NK-92 treated with Interleukin-12 subunit alpha and Interleukin-12 subunit beta, amount 100 ng/mL, for 24 hours (cell line): ENCODE measurements at places on chromosomes 5 and 9.
A peak's percentile ranks its signal among the peaks of the same experiment; 100 is the strongest.

DNA sequence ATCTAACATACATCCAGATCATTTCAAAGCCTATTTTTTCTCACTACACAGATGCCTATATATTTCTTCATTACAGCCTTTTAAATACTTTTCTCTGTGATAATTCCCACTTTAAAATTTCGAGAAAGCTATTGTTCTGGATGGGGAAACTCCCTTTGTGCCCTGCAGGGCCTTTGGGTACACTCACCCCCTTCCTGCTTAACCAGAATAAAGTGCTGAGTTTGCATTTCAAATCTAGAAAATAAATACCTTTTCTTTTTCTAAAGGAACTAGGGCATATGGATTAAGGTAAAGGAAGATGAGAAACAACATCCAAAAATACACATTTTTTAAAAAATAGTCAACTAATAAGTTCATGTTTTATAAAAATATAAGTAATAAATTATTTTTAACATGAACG, 323.9 kb downstream of the ADGRV1 start:
- no peak for DNase-seq

GRCh38 chr9:36862206-36863145, 171.6 kb downstream of the PAX5 start:
- DNase-seq: no peak

DNA sequence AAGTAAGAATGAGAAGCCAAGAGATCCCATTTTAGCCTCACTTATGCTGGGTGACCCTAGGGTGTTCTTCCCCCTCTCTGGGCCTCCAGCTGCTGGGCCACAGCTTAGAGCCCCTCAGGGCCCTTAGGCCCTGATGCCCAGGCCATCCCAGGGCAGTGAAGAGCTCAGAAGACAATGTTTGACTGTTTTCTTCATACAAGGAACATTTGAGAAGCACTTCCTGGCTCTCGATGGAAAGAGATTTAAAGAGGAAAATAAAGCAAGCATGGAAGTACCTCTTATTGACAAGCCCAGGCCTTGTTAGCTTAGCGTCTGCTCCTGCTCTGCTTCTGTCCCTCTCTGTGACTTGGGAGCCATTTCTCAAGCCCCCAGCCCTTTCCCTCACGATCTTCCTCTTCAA, 165.9 kb upstream of the SMIM23 start:
- DNase-seq: no peak

DNA sequence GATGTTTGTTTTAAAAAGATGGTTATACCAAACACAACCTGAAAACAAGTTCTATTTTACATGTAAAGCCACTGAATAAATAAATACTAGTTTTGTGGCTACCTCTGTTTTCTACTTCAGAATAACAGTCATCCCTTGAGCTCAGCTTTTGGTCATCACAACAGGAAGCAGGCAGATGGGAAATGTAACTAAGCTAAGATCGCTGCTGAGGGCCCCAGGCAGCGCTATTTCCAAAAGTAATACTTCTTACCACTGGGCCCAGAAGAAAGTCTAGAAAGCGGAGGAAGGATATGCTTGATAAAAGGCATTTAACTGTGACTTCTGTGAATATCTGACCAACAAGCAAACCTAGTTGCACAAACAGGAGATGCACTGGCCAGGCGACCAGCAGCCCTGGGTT, 61.4 kb downstream of the SERINC5 start:
- no peak for DNase-seq

DNA sequence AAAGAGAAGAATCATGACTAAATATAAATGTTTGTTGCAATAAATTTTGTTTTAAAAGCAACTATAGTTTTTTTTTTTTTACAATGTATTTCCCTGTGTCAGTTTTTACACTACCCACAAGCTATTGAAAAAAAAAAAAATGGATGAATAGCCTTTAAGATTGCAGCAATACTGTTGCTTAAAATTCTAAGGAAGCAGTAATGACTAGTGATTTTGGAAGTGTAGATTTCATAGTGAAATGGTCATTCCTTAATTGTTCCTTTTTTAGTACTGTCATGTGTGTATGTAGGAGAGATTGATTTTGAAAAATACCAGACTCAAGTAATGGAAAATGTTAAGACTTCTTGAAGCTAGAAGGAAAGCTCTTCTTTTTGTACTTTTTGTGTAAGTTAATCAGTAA, 53.1 kb downstream of the NDUFS4 start:
- no peak for DNase-seq

- DNase-seq: no peak
Observed at GRCh38 chr9:126708178-126708577, 94.5 kb downstream of the LMX1B start.

DNA sequence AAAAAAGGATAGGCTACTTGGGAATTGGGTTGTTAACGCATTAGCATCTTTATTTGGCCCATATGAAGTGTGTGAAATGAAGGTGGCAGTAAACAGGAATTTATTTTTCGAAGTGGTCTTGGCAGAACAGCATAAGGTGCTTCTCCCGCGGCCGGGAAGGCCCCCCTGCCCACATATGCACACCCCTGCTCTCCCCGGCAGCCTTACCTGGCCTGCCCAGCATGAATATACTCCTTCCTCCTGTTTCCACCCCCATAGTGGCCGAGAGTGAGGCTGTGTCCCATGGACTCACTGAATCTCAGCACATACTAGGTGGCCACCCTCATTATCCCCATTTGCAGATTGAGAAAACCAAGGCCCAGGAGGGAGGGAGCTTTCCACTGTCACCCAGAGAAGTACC, 54.0 kb upstream of the OLFM1 start:
- DNase-seq: no peak

DNA sequence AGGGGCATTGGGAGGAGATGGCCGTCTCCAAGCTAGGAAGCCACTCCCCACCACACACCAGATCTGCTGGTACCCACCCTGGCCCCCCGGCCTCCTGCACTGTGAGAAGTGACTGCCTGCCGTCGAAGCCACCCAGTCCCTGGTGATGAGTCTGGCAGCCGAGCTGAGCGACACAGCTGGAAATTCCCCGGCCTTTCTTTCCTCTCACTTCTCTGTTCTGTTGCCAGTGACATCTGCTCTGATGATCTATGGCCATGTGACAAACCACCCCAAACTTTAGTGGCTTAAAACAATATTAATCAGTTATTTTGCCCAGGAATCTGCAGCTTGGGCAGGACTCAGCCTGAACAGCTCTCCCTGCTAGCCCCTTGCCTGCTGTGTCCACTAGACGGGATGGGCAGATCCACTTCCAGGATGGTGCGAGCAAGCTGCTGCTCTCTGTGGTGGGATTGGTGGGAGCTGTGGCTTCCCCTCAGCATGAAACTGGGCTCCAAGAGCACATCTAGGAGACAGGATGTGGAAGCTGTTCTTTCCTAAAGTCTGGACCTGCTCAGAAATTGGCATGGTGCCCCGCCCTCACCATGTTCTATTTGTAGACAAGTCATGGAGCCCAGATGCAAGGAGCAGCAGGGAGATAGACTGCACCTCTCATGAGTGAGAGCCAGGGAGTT, 211.2 kb downstream of the GADD45G start:
- DNase-seq: no peak

DNA sequence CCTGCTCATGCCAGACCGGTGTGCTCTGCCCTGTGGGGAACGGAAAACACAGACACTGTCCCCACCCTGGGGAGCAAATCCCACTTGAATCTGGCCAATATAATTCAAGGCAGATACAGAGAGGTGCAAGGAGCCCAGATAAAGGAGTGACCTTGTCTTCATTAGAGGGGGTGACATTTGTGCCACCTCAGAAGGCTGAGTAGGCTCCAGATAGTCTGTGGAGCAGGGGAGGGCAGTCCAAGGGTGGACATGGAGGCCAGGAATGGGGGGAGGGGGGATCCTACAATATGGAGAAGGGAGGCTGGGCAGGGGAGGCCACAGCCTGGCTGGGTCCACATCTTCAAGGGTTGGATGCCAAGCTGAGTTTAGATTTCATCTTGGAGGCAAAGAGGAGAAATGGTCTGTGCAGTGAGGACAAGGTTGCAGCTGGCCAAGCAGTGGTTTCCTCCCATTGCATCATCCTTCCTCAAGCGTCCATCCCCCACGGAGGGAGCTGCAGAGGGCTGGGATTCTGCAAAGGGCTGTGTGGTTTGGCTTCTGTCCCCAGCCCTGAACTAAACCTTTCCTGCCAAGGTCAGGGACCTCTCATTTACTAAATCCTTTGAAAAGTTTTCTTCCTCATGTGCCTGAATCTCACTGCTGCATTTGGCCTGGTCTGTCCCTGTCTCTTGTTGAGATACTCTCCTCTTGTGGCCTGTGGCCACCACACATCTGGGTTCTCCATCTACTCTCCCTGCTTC, 60.1 kb downstream of the GALNT12 start:
- DNase-seq: peak; percentile 10

DNA sequence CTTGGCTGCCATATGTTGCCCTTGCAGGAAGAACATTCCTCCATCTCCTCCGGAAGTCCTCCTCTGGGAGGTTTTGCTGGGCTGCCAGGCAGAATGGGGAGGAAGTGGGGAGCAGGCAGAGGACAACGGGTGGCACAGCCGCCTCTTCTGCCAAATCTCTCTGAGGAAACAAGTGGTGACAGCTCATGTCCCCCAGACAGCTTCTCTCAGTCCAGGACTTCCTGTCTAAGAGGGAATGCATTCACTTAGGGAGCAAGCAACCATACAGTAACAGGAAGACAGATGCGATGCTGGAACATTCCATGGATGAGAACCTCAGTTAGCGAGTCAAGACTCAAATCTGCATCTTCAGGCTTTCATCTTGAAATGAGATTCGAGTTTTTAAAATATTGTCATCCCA, 701.0 kb downstream of the SEMA5A start:
- no peak for DNase-seq

GRCh38 chr5:64980176-64980575, 211.4 kb downstream of the CWC27 start:
- DNase-seq: no peak

DNA sequence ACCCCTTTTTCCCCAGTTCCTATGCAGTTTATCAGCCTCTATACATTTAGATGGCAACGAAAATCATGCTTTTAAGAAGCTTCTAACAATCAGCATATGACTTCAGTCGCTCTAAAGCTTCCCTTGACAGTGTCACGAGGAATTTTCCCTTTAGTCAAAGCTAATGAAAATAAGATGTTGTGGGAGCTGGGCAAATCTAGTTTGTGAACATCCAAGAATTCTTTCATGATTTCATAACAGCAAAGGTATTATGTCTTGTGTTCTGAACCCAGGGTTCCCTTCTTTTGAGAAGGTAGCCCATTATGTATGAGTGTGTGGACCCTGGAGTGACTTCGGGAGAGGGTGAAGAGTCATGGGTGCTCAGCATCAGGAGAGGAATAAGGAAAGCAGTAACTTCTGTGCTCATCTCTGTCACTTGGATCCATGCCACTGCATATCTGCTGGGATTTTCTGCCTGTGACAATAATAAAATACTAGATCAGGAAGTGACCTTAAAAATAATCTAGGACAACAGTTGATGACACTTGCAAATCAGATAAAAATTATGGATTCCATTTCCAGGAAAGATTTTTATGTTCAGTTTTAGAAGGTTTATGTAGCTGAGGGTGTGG, 102.4 kb downstream of the PCSK1 start:
- no peak for DNase-seq

DNA sequence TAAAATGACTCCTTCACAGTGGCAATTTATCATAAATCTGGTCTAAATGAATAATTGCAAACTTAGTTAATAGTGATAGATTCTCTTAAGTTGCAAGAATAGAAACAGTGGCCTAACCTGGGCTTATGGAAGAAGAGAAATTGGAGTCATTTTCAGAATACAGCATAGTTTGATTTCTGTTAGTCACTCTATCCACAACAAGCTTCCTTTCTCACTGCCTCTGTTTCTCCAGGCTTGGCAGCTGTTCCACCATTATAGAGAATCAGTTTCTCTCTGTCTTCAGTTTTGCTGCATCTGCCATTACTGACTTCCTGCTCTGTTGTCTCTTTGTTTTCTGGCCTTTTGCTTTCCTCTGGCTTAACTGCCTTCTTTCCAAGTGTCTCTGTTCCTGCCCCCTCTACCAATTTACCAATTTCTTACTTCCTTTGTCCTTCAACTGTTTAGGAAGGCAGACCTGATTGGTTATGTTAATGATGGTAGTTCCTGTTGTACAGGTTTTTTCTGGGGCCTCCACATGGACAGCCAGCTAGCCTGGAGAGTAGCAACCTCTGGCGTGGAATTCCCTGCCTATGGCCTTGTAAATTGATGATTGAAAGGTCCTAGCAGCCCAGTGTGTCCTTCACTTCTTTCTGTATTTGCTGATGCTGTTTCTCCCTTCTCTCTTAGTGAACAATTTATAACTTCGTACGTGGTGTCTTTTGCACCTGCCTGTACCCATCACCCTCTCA, 75.9 kb upstream of the RASGRF2 start:
- no peak for DNase-seq

GRCh38 chr5:176784218-176785165, 25.9 kb upstream of the UNC5A start:
- no peak for DNase-seq

GRCh38 chr5:149143470-149143869, 2.2 kb downstream of the ABLIM3 start:
- DNase-seq: no peak

GRCh38 chr5:154370813-154371212, 75.0 kb upstream of the SAP30L start:
- no peak for DNase-seq

GRCh38 chr5:100771181-100771580, 131.9 kb downstream of the ST8SIA4 start:
- DNase-seq: no peak

DNA sequence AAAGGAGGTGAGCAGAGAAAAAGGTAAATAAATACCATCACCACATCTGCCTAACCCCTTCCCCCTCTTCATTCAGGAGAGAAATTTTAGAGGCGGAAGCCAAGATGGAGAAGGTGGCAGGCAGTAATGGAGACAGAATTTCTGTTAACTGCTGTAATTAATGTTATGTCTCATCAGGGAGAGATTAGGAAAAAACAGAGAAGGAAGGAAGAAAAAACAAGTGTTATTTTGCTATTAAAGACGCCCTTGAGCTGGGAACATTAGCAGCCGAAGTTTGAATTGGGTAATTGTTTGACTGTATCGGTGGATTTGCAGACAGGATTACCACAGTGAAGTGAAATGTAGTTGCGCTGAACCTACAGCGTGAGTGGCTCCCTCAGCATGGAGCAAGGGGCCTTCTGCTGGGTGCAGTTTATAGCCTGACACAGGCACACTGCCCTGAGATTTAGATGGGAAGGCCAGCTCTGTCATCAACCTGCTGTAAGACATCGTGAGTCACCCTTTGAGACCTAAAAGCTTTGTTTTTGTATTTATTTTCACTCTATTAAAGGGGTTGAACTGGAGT, 136.3 kb downstream of the ASTN2 start:
- no peak for DNase-seq

DNA sequence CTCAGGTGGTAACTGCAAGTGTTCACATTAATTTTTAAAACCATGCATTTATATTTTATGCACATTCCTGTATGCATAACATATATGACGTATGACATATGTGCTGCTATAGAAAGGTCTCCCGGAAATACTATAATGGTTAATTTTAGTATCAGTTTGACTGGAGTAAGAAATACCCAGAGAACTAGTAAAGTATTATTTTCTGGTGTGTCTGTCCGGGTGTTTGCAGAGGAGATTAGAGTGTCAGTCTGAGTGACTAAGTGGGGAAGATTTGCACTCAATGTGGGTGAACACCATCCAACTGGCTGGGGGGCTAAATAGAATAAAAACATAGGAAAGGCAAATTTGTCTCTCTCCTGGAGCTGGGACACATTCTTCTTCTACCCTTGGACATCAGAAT, 26.9 kb downstream of the UIMC1 start:
- DNase-seq: no peak
